ENCODE measurements at places on chromosomes 5 and 9.

- no peak for DNase-seq
Observed at GRCh38 chr9:35854091-35854762, 16.0 kb downstream of the OR13J1 start.

DNA sequence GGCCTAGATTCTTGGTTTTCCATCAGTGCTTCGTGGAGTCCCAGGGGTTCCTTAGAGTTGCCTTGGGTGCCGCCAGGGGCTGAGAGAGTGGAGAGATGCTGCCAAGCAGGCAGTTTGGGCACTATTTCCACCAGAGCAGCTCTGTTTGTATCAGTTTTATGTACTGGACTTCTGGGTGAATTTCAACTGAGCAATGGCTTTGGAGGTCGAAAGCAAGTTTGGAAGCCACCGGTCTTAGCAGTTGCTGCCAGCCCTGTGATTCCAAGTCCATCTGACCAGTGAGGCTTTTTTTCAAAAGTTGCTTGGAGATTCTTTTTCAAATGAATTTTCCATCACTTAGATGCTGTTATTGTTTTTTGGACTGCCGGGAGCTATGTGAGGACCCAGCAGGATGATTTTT is 68.5 kb downstream of the ANGPTL2 start:
- DNase-seq = no peak

GRCh38 chr5:161535762-161536161 is 10.8 kb downstream of the GABRB2 start:
- DNase-seq = no peak

DNA sequence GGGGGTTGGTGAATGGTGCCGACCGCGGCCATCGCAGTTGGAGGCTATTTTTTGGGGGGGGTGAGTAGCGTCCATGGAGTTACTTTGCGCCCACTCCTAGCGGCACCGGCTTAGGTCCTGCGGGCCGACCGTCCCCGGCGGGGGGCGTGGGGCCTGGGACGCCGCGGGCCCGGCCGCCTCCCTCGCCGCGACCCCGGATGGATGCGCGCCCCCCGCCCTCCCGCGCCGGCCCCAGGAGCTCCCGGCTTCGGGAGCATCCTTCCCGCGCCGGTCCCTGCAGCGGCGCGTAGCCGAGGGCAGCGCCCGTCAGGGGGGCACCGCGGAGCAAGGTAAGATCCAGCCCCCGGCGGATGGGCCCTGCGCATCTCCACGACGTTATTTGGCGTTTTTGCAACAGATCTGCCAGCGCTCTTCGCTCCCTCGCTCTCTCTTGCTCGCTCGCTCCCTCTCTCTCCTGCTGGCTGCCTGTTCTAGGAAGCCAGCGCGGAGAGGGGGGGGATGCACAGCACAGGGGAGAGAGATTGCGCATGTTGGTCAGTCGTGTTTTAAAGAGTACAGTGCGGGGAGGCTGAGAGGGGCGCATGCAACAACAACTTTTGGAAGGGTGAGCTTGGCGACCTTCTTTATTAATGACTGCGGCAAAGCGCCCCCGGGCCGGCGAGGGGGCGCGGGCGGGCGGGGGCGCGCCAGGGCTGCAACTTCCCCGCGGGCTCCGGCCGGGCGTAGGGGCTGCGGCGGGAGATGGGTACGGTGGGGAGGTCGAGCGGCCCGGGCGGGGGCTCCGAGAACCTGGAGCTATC is 413 bp downstream of the JADE2 start:
- DNase-seq = no peak

DNA sequence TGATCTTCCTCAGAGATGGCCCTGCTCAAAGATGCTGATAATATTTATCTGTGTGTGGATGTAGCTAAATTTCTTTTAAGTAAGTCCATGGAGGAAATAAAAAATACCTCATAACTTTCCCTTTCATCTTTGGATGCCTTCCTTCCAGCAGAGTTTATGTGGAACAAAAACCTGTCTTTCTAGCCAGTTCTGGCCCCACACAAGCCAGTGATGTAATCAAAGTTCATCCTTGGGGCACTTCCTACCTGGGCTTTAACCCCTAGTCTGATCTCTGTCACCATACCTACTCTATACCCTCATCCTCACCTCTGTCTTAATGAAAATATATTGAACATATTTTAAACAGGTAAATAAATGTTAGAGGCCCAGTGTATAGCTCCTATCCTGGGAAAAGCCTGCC is 39.8 kb upstream of the RASGRF2 start:
- no peak for DNase-seq

- no peak for DNase-seq
Observed at GRCh38 chr5:104299998-104300706, 737.6 kb upstream of the NUDT12 start.

DNA sequence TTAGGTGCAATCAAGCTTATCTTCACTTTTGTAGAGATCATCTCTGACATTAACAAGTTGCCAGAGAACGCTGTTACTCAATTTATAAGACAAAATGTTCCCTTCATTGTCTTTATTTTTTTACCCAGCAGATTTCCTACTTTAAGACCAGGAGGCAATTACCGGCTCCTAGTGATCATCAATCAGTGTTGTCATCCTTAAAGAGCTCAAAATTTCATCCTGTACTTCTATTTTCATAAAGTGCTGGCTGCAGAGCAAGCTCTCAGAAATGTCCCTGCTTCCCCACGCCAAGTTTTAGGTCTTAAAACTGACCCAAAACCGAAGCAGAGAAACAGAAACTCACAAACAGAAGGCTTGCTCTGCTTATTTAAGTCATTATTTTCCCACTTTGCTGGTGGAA is 82.9 kb downstream of the PJA2 start:
- DNase-seq = no peak
